ENCODE measurements at places on chromosomes 3 and 15. TPM values are rescaled to one million over a fixed set of nuclear protein-coding genes. Genes with fewer than 3 reads are reported as not detected.
A peak's percentile ranks its signal among the peaks of the same experiment; 100 is the strongest.

DNA sequence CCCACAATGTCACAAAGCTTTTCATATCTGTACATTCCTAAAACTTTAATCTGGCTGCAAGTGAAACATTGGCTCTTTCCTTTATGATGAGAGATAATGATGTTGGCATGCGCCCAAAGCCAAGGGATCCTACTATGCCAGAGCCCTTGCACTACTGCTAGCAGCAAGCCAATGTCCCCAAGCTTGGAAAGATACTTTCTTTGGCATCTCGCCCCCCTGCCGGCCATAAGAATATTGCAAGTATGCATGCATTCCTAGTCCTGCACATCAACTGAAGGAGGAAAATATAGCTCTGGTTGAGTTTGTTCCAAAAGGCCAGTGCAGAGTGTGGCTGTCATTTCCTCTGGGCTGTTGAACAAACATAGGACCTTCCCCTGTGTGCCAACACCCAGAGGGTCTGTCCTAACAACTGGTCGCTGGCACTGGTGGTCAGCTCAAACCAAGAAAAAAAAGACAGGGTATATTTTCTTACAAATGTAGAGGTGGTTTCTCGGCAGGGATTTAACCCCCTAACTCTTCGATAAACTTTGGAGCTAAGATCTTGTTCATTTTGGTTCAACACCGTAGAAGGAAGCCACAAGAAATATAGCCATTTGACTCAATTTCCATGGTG, 120.9 kb upstream of the ZBED2 start:
- peak; percentile 58 for DNase-seq

- no peak for DNase-seq
Observed at GRCh38 chr15:74326746-74327145, 40.7 kb downstream of the CYP11A1 start.

GRCh38 chr3:132843851-132844553, 121.8 kb upstream of the NPHP3 start:
- no peak for DNase-seq

- no peak for DNase-seq
Observed at GRCh38 chr3:37892927-37893600, 31.4 kb downstream of the CTDSPL start.

DNA sequence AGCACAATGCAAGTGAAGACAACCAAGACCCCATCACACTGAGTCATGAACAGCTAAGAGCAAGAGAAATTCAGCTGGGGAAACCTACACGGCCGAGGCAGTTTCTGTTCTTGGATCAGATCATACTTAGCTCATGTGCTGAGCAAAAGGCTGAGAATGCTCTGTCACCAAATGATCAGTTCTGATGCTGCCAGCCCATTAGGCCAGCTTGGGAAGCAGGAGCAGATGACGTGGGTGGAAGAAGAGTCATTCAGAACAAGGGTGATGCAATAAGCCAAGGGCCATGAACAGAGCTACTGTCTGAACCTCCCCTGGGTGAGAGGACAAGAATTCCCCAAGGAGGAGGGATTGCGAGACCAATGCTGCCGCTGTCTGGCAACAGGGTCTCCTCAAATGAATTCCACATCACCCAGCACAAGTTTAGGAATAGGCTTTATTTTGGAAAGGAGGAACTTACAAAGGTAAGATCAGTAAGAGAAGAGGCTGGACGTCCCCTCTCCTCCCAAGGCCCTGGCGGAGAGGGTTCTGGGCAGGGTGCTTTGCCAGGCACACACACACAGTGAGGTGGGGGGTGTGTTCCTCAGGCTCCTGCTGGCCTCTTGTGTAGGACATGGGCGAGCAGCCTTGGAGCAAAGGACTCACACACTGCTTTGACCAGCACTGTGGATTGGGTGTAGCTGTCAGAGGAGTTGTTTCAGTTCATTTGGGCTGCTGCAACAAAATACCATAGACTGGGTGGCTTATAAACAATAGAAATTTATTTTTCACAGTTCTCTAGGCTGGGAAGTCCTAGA, 65.6 kb upstream of the CTXND1 start:
- DNase-seq = no peak

DNA sequence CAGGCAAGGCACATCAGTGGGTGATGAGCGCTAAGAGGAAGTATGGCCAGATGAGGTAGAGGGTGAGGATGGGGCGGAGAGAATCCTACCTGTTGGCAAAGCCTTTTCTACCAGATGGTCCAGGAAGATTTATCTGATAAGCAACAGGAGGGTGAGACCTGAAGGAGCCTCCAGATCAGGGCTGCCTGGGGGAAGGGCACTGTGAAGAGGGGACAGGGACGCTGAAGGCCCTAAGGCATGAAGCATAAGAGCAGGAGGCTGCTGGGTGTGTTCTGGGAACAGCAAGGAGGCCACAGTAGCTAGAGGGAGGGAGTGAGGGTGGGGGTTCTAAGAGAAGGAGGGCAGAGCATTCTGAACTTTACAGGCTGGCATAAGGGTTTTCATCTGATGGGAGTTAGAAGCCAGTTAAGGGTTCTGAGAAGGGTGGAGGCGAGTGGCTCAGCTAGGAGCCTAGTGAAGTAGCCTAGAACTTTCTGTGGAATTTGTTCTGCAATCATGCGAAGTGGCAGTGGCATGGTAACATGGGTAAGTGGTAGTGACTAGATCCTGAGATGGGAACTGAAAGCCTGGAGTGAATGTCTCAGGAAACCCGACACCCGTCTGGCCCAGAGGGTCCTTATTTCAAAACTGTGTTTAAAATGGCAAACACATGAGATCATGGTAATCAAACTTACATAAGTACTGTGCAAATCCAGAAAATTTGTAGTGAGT, 29.9 kb downstream of the CGNL1 start:
- no peak for DNase-seq

DNA sequence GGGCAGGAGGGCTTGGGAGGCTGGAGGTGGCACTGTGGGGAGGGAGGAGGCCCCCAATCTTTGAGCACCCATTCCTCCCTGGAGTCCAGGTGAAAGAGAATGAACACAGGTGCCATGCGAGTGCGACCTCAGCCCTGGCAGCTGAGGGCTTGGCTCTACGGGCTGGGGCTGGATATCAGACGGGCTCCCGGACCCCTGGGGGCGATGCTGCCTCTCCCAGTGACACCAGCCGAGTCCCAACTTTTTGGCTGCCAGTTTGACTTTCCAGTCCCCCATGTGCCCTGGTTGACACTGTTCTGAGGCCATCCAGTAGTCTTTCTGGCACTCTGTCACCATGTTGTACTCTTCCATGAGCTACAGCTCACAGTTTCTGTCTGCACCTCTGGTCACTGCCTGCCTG, 1.2 kb downstream of the VILL start:
- no peak for DNase-seq

DNA sequence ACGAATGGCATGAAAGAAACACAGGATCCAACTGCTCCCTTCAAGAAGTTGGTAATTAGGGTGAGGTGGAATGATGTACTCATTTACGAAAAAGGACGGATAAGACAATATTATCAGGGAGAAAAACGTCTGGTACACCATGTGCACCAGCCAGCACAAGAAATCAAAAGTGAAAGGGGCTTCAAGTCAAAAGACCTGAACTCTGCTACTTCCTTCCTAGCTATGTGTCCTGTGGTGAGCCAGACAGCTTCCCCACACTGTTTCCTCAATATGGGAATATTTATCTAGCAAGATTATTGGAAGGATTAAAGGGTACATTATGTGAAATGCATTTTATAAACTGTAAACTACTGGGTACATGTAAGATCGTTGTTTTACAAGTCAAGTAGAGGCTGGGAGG, 33.9 kb downstream of the RAB27A start:
- no peak for DNase-seq

CSTA gene
- total RNA-seq = 0.70 TPM

ZMYND10 gene
- 2.8 TPM for total RNA-seq

ATRIP gene
- total RNA-seq = 24.5 TPM

NMNAT3 gene
- total RNA-seq = 0.15 TPM

Data from OCI-LY7 (cell line).